SJSA1 (cell line): ENCODE measurements at places on chromosomes 4 and X. TPM values are rescaled to one million over a fixed set of nuclear protein-coding genes. Genes with fewer than 3 reads are reported as not detected.

DNA sequence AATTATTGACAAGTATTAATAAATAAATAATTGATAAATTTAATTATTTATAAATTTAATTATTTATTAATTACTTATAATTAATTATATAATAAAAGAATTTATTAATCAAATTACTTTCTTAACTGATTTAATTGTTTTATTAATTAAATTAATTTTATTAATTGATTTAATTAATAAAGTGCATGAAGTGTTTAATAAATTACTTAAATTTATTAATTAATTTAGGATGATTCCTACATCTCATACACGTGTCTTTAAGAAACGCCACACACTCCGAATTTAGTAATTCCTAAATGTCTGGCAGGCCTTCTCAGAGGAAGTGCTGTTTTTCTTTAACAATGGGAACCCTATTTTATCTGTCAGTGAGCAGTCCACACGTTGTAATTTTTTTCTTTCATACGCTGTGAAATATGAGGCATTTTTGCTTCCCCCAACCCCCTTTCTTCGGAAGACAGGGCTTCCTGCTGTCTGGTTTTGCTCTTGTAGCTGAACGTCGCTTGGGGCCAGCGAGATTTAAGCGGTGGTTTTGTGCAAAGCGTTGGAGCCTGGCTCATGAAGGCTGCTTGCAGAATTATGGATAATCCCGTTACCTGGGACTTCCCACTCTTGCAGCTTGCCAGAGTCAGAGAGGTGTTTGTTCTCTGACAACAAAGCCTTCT is 46.8 kb downstream of the CRLF2 start:
- DNase-seq: peak; percentile 18

Gene SLC9B1
- total RNA-seq: 1.5 TPM in 1 of 2 replicates, not detected in the other

- DNase-seq: no peak
Measured at GRCh38 chr4:77349796-77350195, 192.8 kb downstream of the CCNG2 start.

DNA sequence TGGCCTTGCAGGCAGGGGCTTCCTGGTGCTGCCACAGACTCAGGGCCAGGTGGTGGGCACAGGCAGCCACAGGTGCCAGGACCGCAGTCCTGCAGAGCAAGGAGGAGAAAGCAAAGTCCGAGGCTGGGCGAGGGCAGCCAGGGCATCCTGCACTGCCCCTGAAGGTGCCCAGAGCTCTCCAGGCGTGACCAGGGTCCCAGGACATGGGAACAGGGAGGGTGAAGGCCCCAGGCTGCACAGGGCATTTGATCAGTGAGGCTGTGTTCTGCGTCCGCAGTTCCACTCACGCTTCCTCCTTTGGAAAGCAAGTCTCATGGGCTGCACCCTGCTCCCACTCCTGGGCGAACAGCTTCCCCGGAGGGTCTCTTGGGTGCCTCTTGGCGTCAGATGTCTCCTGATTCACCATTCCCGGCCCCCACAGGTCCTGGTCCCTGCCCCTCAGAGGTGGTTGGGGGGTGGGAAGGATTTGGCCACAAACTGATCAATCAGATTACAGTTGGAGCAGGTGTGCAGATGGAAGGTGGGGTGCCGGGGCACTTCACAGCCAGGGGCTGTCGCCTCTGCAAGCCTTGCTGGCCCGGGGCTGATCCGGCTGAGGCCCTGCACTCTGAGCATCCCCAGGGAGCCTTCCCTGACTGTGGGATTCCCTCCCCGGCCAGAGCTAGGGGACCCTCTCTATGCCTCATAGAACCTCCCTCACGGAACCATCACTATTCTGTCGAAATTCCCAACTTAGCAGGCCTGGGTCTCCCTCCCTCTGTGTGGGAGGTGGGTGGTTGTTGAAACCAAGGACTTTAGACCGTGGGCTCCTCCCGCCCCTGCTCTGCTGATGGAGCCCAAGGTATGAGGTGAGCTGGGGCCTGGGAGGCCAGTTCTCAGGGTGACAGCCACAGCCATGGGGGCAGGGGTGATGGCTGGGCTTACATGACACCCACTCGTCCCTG is 3.3 kb downstream of the SH3TC1 start:
- no peak for DNase-seq

DNA sequence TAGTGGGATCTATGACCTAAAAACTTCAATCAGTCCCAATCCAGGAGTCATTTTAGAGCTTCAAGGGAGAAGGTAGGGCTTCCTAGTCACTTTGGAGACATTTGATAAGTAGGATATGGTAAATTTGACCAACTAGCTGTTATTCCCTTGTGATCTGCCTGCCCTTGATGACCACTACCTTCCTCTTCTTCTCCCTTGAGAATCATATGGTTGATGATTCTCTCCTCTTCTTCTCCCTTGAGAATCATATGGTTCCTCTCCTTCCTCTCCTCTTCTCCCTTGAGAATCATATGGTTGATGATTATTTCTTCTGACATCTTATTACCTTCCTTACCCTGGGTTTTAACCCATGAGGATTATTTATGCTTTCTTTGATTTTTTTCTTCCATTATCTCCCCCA is 482.6 kb upstream of the TENM3 start:
- DNase-seq: no peak

GRCh38 chrX:132737743-132738142 is 220.7 kb downstream of the HS6ST2 start:
- DNase-seq: no peak

GRCh38 chrX:129510331-129510730 is 13.0 kb downstream of the SMARCA1 start:
- DNase-seq: no peak

Gene SH3RF1
- 9.0 and 14.1 TPM in 2 replicates for total RNA-seq

GRCh38 chr4:8385611-8386010 is 54.9 kb downstream of the ACOX3 start:
- no peak for DNase-seq

- DNase-seq: no peak
Measured at GRCh38 chr4:40118861-40119260, 62.2 kb downstream of the N4BP2 start.
